ENCODE measurements at places on chromosomes 5 and 9.

DNA sequence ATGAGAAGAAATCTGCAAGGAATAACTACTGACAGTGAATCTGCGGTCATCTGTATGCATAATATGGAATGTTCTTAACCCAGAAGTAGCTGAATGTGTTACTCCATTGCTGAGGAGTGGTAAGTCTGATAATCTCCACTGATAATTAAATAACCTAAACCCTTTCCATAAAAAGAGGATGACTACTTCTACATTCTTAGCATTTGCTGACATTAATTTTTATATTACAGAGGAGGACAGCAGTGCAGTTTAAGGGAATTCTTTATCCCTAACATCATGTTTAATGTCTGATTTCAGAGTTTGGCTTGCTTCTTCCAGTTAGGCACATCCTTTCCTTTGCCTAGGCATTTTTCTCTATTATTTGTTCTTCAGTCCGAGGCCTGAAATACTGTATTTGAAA lies 52.2 kb downstream of the CDC42SE2 start:
- DNase-seq = no peak

DNA sequence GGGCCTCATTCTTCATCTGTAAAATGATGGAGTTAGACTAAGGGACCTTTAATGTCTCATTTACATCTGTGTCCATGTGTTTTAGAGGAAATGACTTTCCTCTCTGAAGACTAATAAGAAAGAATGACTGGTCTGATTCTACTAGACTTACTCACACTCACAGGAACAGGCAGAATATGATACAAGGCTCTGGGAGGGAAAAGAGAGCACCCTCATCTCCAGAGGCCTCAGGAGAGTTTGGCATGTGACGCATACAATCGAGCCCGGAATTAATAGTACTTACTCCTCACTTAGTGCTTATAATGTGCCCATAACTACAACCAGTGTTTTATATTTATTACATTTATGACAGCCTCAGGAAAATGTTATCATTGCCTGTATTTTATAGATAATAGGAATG lies 608.7 kb downstream of the KCTD16 start:
- no peak for DNase-seq

GRCh38 chr9:36632892-36633291 lies 60.2 kb downstream of the MELK start:
- DNase-seq = peak; percentile 6

DNA sequence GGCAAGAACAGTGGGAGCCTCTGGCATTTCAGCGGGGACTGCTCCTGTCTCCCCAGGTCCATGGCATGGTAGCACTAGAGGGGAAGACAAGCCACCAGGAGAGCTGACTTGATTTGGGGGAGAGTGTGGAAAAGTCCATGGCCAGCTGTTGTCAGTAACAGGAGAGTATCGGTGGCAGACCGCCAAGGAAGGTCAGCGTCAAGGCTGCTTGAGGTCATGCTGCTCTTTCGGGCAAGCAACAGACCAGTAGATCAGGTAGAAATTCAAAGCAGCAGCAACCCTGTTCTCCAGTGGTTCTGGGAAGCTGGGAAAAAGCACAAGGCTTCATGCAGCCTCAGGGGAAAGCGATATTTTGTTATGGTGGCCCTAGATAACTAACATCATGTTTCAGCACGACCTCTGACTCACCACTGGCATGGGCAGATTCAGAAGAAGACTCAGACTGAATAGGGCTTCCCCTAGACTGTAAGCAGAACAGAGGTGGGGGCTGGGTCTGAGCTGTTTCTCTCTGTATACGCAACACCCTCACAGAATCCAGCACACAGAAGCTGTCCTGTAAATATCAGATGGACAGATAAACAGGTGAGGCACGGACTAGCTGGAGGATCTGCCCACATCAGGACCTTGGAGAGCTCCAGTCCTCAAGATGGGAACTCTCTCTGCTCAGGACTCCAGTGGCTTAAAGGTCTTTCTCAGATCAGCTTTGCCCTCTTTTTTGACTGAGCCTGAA lies 35.2 kb upstream of the PLEKHG4B start:
- DNase-seq = no peak

DNA sequence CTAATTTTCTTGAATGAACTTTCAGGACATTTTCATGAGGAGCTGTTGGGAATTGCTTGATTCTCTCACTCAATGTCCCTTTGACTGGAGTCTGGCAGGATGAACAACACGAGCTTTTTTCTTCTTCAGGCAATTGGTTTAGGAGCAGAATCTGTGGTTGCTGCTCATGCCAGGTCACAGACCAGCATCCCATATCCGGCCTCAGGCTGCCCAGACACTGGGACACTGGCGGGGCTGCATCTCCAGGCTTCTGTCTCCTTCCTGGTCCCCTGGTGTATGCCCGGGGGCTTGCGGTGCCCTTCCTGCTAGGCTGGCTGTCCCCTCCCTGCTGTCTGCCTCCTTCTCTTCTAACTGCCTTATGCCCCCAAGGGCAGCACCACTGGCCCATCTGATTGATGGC lies 311.5 kb upstream of the DAP start:
- DNase-seq = no peak

GRCh38 chr9:19429595-19429994 lies 20.8 kb downstream of the ACER2 start:
- no peak for DNase-seq

- no peak for DNase-seq
Measured at GRCh38 chr9:19989213-19989612, 200.4 kb upstream of the SLC24A2 start.

GRCh38 chr9:84212982-84213381 lies 127.6 kb downstream of the SLC28A3 start:
- DNase-seq = no peak

GRCh38 chr9:107177243-107177839 lies 105.7 kb upstream of the RAD23B start:
- no peak for DNase-seq

- no peak for DNase-seq
Measured at GRCh38 chr9:98038958-98039357, 17.6 kb upstream of the NANS start.

DNA sequence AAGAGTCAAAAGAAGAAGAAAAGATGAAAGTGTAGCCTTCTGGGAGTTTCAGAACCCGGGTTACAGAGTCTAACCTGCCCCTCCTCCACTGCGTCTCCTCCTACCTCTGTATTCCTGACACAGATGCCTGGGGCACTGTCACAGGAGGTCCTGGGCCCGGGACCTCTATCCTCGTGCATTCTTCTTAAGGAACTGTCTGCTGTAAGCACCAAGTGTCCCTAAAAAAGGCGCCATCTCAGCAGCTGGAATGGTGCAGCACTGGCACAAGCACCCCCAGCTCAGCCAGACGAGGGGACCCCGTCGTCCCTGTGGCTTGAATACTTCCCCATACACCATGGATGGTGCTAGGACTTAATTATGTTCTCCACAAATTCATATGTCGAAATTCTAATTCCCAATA lies 35.8 kb upstream of the MVB12B start:
- no peak for DNase-seq

- DNase-seq = no peak
Measured at GRCh38 chr5:176667637-176668036, 20.4 kb downstream of the TSPAN17 start.

- DNase-seq = no peak
Measured at GRCh38 chr5:1877103-1878049, 5.3 kb downstream of the IRX4 start.

DNA sequence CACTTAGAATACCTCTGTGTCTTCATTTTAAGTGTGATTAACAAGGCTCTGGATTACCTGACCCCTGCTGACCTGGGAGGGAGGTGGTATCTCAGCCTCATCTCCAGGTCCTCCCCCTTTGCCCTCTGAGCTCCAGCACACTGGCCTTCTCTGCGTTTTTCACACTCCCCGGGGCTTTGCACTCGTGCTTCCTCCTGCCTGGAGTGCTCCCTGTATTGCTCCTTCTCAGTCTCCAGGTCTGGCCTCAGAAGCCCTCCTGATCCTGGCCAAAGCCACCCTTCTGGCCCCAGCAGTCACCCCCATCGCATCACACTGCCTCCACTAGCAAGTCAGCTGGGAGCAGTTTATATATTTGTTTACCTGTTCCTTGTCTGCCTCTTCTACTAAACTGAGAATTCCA lies 13.6 kb upstream of the NEUROG1 start:
- no peak for DNase-seq
